CD4-positive, alpha-beta T cell treated with Interleukin-10 for 1 hour (primary cell): ENCODE measurements at places on chromosomes 11 and 22.
A peak's percentile ranks its signal among the peaks of the same experiment; 100 is the strongest.

DNA sequence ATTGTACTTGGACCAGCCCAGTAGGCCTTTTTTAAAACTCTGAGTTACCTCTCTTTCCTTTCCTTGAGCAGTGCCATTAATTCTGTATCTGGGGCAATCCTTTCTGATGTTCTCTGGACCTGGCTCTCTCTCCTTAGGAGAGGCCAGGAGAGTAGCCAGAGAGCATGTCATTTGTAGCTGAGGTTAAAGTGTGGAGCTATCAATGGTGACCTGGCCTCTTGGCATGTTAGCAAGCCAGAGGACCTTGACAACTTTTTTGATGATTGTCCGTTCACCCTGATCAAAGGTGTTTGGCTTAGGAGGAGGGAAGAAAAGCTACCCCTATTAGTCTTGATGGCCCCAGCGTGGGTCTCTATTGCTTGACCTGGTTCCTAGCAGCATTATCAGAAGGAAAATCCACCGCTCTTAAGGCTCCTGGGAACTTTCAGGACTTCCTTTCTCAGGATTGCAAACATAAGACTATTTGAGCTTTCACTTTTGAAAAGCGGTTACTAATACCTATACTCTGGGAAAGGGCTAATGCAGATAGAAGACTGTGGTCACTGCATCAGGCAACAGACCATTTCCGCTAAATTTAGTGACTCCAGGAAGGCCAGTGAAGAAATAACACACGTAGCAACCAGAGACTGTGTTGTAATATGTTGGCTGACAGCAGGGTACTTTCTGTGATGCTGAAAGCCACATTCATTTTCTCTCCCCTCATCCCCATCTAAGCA lies 18.2 kb downstream of the LIMK2 start:
- peak; percentile 28 for DNase-seq

- no peak for DNase-seq
These were observed 6.8 kb downstream of the RNF214 start for GRCh38 chr11:117239295-117239694.

GRCh38 chr22:26168939-26169314 lies 335 bp upstream of the SEZ6L start:
- DNase-seq = no peak

DNA sequence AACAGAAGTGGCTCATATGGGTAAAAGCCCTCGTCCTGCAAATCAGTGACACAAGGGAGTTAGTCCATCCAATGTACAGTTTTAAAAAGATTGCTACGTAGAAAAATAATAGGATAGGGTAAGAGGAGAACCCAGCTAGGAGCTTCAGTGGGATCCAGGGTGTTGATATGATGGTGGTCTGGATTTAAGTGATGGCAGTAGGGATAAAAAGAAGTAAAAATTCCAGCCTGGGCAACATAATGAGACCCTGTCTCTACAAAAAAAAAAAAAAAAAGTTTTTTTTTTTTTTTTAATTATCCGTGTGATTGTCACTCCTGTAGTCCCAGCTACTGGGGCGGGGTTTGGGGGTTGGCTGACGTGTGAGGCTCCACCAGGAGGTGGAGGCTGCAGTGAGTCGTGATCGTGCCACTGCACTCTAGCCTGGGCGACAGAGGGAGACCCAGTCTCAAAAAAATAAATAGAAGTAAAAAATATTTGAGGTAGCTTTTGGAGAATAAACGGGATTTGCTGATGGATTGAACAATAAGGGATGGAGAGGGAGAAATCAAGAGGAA lies 7.0 kb upstream of the L3MBTL2 start:
- DNase-seq = peak; percentile 52

DNA sequence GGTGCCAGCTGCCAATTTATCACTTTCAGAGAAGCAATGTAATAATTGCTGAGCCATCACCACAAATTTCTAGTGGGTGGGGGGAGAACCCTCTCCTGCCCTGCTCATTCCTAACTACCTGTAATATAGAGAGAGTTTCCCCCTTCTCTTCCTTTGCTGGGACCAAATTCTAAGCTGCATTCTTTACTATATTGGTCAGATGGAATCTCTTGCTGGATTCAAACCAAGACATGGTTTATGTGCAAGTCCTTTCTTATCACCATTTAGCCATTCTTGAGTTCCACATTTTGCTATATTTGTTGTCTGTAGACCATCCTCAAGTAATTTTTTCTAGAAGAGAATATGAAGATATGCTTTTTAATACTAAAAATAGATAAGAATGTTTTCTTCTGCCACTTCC lies 452.1 kb downstream of the MN1 start:
- no peak for DNase-seq

GRCh38 chr11:8373519-8374432 lies 110.1 kb upstream of the LMO1 start:
- DNase-seq = no peak

- no peak for DNase-seq
These were observed 327.3 kb upstream of the PITPNB start for GRCh38 chr22:28246397-28246796.

DNA sequence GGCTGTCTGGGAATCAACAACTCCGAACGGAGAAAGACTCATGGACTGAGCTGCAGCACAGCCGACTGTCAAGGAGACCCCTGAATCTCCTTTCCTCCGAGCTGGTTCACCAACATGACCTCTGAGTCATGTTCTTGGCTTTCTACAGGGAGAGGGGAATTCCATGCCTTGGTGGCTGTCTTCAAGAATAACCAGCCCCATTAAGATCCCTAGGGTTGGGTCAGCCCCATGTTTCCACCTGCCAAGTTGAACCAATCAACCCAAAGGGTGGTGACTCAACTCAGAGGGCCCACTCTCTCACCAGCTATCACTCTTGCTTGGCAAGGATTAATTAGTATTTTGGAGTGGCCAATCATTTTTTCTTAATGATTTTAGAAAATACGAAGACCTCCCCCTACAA lies 28.3 kb upstream of the IGSF22 start:
- DNase-seq = no peak

DNA sequence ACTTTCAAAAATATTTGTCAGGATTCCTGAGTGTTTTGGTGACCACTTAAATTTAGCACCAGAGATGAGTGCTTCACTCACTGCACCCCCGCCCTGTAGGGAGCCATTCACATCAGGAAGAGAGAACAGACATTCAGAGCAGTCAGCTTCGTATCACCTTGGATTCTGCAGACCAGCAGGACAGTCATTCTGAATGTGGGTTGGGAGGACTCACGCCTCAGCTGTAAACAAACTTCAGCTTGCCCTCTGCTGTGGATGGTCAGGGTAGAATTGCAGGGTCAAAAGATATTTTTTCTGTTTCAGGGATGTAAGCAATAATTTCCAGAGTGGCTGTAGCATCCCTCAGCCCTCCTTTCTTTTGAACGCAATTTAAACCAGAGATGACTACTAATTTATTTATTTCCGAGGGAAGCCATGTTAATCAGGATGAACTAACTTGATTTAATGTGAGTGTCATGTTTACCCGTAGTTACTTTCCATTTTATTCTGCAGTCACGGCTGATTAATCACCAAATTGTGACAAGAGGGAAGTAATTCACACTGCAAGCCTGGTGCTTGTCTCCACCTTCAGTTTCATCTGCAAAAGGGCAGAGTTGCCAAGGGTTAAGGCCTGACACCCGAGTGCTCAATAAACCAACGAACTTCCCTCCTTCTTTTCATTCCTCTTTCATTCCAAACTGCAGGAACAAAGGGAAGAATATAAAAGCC lies 174.2 kb upstream of the DDI1 start:
- DNase-seq = no peak

DNA sequence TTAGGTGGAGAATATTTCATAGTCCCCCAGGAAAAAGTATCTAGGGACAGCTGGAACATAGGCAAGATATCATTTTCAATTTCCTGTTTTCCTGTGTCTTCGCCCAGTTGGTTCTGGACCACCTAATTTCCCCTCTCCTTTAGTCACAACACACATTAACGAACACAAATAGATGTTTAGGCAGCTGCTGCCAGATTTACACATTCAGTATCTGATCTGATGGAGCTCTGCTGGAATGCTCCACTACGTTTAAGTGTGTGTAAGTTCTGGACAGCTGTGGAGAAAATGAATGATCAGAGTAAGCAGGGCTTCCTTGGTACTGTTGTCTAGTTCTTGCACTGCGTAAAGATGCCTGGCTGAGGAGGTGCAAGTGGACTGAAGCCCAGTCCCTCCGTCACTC lies 36.1 kb upstream of the CLPB start:
- DNase-seq = no peak

GRCh38 chr22:43230971-43231723 lies 44.2 kb upstream of the TTLL12 start:
- peak; percentile 68 for DNase-seq
